GM12865 (cell line): ENCODE measurements at places on chromosomes 1 and 21.

DNA sequence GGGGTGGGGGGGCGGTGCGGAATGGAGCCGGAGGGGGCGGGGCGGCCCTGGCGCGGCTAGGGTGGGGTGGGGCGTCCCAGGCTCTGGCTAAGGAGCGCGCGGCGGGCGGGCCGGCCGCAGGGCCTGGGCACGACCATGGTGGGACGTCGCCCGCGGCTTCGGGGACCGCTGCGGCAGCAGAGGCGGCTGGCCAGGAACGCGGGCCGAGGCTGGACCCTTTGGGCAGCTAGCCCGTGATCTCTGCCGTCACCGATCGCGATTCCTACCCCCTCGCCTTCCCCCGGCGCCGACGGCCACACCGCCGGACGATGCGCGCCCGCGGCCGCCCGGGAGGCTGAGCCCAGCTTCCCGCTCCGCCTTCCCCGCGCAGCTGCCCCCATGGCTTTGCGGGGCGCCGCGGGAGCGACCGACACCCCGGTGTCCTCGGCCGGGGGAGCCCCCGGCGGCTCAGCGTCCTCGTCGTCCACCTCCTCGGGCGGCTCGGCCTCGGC, at the start of gene MAP3K21:
TSS of gene MAP3K21 (plus strand) at position 74 of the 491 bp plus-strand sequence. CDS start at position 379, 305 bp downstream.
- no peak for DNase-seq

GRCh38 chr1:41517062-41517438, 32.6 kb upstream of the EDN2 start:
- no peak for DNase-seq

GRCh38 chr1:27391511-27392095, 819 bp upstream of the GPR3 start:
- no peak for DNase-seq

DNA sequence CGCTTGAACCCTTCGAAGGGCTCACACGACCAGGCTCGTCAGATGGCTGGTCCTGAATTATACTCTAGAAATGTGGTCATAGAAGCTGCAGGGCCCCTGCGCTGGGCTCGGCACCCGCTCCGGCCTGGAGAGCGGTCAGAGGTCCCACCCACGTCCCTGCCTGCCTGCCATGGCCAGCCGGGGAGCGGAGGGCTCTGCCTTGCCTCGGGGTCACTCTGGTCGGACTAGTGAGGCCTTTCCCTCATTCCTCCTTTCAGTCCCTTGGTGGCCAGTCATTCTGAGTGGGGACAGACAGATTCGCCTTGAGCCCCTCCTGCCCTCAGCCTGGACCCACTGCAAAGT, 529 bp upstream of the MARCKSL1 start:
- no peak for DNase-seq

GRCh38 chr1:183946320-183946613, 91.3 kb downstream of the COLGALT2 start:
- DNase-seq, result no peak

- DNase-seq, result peak; percentile 74
Observed at GRCh38 chr1:165851034-165851658, 23.7 kb downstream of the UCK2 start.

- no peak for DNase-seq
Observed at GRCh38 chr1:196305216-196305615, 303.0 kb downstream of the KCNT2 start.

- DNase-seq, result no peak
Observed at GRCh38 chr21:45262041-45262581, 25.6 kb downstream of the POFUT2 start.
